ENCODE measurements at places on chromosomes 3 and 15. TPM values are rescaled to one million over a fixed set of nuclear protein-coding genes. Genes with fewer than 3 reads are reported as not detected.

Gene SLC38A3
- not detected for total RNA-seq

Gene HRG
- total RNA-seq: not detected

Gene TRPC1
- 8.3 TPM for total RNA-seq

Gene TIMP4
- total RNA-seq: 97.2 TPM

Gene CGNL1
- total RNA-seq: 2.6 TPM

Gene CPN2
- total RNA-seq: 0.44 TPM

Gene KCNMB3
- 2.8 TPM for total RNA-seq

Gene LMAN1L
- total RNA-seq: not detected

Gene BRPF1
- 11.3 TPM for total RNA-seq

Gene FAM81A
- 0.22 TPM for total RNA-seq

Gene DCBLD2
- total RNA-seq: 32.1 TPM

Gene CSK
- 24.8 TPM for total RNA-seq

Gene ZDHHC19
- not detected for total RNA-seq

Gene CDCP1
- total RNA-seq: 0.19 TPM

Measured in subcutaneous adipose tissue (tissue), 4 donors.